Lung microvascular endothelial cell (primary cell): ENCODE measurements at places on chromosomes 1 and 21.
A peak's percentile ranks its signal among the peaks of the same experiment; 100 is the strongest.

DNA sequence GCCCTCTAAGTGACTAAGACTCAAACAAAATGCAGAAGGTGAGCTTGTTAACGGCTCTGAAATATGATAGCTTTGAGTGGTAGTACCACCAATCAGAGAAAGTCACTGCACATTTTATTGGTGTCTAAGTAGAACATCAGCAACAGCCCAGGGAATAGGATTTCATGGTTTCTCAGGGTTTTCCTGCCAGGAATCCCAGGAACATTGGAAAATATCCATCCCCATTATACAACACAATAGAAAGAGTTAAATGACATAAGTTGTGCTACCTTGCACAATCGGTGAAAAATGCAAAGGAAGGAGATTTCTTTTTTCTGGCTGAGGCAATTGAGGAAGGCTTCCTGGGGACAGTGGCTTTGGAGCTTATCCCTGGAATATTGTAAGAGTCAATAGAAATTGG lies 283.1 kb downstream of the HLX start:
- DNase-seq = no peak

DNA sequence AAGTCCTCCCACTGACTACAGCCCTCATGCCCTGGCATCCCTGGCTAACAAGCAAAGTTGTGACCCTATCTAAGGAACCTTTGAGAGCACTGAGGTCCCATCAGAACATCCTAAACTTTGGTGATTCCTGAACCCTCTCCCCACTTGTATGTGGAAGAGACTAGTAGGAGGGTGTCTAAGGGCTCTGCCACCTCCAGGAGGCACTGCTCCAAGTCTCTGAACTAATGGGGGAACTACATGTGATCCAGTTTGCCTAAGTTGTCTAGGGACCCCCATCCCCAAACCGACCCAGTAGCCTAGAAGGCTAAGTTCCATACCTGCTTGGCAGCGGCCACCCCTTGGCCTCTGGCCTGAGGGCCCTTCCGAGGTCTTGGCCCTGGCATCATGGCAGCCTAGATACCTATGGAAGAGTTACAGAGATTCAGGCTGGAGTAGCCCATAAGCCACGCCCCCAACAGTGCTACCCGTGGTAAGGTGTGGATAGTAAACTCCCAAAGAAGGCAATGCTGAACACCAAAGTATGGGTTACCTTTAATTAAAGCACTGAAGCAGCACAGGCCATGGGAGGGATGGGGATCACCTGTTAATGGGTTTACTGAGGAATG lies 1.7 kb downstream of the CC2D1B start:
- no peak for DNase-seq

- peak; percentile 56 for DNase-seq
Measured at GRCh38 chr21:45615145-45615711, 28.3 kb upstream of the PCBP3 start.

GRCh38 chr1:230752407-230752806 lies 5.2 kb downstream of the CAPN9 start:
- no peak for DNase-seq

DNA sequence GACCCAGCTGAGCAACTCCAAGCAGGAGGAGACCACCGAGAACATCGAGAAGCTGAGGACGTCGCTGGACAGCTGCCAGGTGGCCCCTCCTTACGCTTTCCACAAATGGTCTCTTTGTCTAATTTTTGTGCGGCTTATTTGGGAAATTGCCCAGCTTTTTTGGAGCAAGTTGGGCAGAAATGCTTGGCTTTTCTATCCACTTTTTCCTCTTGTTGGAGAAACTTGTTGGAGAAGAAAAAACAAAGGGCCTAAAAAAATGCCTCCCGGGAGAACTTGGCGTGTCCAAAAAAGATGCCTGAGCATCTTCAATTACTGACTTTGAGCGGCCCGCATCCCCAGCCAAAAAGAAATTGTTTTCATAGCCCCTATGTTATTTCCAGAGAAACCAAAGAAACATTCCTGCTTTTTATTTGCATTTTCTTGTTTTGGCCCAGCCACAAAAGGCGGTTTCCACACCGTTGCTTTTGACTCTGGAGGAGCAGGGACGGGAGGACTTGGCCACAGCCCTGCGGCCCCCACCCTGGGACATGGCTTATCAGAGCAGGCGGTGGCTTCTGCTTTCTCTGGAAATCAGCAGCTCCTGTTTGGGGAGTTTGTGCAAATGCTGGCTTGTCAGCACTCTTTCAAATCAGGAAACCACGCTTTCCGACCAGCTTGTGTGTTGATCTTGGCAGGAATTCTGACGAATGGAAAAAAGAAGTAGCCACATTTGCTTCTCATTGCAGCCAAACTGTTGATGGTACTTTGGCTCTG lies 81.2 kb upstream of the EFHD2 start:
- DNase-seq = peak; percentile 87

- peak; percentile 81 for DNase-seq
Measured at GRCh38 chr1:192580351-192580962, 4.9 kb downstream of the RGS1 start.

GRCh38 chr1:174956976-174957375 lies 42.8 kb upstream of the CACYBP start:
- DNase-seq = no peak

GRCh38 chr1:46437723-46438122 lies 43.6 kb downstream of the FAAH start:
- DNase-seq = no peak

DNA sequence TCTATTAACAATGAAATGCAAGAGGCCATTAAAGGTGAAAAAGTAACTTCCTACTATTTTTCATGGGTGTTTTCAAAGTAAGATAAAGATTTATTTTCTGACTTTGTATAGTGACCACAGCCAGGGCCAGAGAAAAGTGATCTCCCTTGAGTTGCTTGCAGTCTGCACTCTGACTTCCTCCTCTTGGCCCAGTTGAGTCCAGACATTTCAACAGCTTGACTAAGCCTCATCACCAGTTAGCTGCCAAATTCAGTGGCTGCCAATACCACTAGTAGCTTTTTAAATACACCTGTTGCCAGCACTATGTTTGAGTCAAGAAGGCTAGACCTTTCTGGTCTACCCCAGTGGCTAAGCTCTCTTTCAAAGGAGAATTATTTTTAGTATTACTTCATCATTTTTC lies 3.7 kb upstream of the NEK7 start:
- peak; percentile 87 for DNase-seq

DNA sequence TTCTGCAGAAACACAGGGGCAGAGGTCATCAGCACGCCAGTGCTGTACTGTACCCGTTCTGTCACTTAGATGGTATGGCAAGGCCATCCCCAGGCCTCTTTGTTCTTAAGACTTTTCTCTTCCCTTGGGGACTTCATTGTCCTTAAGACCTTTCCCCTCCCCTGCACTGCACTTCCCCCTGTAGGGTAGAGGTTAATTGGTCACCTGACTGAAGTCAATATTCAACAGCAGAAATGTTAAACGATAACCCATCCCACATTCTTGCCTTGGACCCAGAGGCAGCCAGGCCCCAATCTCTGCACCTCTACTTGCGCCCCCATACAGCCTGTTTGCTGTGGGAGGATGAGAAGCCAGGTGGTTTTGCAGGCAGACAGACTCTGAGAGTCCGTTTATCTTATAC lies 10.2 kb downstream of the PHGDH start:
- no peak for DNase-seq

GRCh38 chr1:153962088-153963029 lies 978 bp downstream of the SLC39A1 start:
- peak; percentile 57 for DNase-seq

DNA sequence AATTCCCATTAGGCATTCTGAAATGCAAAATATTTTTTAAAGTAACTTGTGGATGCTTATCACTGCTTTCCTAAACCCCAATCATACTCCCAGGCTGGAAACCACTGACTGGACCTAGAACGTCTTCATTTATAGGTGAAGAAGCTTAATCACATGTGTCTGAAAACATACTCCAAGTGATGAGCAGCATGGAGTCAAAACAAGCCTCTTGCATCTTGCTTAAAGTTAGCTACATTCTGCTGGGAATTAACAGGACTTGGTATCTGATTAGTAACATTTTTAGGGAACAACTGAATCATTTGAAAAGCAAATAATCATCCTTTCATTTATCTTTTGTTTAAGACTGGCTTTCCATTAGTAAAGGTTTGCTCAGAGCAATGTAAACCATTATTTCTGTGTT lies 105.7 kb downstream of the AK5 start:
- no peak for DNase-seq

DNA sequence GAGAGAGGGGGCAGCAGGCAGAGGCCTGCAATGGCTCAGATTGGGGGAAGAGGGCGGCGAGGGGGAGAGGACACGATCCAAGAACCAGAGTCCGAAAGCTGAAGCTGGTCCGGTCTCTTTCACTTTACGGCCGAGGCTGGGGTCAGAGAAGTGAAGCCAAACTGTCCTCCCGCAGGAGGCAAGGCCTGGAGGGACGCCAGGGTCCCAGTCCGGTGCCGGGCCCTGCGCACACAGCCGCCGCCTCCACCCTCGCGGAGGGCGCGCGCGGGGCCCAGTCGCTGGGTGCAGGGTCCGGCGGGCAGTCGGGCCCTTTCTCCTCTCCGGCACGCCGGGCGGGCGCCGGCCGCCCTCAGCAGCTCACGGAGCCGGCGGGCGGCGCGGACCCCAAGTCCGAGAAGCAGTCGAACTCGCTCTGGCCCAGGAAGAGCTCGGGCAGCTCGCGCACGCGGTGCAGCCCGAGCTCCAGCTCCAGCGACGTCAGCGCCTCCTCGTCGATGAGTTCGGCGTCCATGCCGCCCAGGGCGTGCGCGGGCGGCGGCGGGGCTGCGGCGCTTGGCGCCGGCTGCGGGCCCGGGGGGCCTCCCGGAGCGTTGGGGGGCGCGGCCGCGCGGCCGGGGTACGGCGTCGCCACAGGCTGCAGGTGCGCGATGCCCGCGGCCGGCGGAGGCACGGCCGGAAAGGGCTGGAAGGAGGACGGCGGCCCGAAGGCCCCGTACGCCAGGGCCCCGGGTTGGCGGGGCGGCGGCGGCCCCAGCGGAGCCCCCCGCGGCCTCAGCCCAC lies 749 bp downstream of the CITED4 start:
- DNase-seq = peak; percentile 62
